SW480 (cell line): ENCODE measurements at places on chromosomes 1 and 21.

- peak; percentile 68 for DNase-seq
Observed at GRCh38 chr1:207049974-207050391, 1.0 kb downstream of the YOD1 start.

GRCh38 chr21:45259206-45259840 lies 28.4 kb downstream of the POFUT2 start:
- DNase-seq, result no peak

- DNase-seq, result no peak
Observed at GRCh38 chr1:205947024-205947423, 3.8 kb upstream of the SLC26A9 start.

DNA sequence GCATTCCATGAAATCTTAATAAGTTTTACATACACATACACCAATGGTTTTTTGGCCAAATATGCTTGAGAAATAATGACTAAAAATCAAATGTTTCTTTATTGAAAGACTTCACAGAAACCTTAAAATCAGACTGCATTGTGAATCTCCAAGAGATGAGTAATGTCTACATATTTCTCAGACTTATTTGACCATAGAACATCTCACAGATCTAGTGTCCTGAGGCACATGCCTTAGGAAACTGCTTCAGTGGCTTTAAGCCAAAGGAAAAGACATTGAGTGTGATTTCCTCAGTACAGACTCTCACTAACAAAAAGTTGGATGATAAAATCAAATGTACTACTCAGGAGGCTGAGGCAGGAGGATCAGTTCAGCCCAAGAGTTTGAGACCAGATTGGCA lies 6.2 kb upstream of the C1orf105 start:
- no peak for DNase-seq

GRCh38 chr1:114692947-114693346 lies 2.4 kb downstream of the AMPD1 start:
- DNase-seq, result no peak

DNA sequence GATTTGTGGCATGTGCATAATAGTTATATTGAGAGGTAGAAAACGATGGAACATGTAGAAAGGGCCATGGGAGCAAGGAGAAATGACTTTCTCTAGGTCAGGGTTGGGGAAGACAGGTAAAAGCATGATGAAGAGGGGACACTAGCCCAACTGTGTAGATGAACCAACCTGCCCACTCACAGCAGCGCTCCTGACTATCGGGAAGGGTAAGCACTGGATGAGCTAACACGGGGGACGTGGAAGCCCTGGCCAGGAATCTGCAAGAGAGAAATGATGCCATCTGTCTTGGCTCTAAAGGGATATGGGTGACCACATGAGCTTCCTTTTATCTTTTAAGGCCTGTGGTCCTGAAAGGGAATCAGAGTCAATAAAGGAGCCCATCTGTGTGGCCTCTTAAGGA lies 36.2 kb upstream of the TMEM125 start:
- no peak for DNase-seq

- DNase-seq, result no peak
Observed at GRCh38 chr1:235782601-235783000, 84.1 kb downstream of the LYST start.

- peak; percentile 20 for DNase-seq
Observed at GRCh38 chr1:110339407-110340206, 430 bp downstream of the RBM15 start.

DNA sequence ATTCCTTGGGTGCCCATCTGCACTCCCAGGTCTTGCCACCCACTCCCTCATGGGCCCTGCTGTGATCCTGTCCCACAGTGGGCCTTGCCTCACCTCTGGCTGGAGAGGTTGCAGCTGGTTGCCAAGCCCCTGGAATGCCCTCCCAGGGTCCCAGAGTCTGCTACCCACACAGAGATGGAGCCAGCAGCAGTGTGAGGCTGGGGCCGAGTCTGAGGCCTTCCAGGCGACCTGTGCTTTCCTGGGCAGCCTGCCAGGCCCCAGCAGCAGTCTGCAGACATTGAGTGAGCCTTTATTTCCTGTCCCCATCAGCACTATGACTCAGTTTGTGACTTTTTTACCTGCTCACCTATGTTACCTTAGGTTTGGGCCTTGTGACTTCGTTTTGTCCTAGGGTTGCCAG lies 25.0 kb upstream of the TSPAN2 start:
- DNase-seq, result no peak

DNA sequence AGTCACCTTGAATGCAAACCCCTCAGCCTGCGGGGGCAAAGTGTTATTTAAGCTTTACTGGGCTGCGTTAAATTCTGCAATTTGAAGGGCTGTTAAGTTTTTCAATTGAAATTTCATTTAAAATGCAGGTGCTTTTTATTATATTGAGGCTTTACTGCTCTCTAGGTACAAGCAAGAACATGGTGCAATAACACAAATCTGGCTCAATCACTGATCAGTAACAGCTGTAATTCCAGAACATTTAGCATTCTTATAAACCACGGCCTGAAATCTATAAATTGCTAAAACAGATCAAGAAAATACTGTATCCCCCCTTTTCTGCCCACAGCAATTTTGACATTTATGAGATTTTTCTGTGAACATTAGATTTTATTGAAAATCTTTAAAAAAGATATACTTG lies 322.8 kb downstream of the KCTD3 start:
- no peak for DNase-seq
